ENCODE measurements at places on chromosomes 3 and 15.

DNA sequence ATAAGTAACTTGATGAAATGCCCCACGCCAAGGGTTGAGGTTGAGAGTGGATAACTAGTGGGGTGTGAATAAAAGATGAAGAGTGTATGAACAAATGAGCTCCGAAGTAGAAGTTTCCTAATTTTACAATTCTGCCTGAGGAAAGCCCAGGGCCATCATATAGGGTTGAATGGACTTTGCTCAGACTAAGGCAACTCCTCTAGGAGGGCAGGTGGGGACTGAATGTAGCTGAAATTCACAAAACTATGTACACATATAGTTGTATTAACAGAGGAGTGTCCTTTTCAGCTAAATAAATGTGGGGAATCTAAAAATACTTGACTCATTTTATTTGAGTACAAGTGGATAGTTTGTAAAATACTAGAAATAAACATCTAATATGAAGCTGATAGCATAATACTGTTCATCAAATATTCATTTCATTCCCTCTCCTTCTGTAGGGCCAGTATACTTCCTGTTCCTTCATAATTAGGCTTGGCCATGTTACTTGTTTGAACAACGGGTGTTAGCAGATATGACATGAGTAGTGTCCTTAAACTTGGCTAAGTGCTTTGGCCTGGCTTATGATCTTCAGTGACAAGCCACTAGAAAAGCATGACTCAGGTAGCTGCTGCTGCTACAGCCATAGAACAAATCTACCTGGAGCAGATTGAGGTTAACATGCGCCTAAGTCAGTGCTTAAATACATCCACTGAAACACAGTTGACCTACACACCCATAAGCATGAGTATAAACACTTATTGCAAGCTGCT lies 26.5 kb downstream of the PLSCR1 start:
- peak; percentile 93 for DNase-seq

- DNase-seq: no peak
Measured at GRCh38 chr15:70714015-70714414, 49.3 kb downstream of the UACA start.

DNA sequence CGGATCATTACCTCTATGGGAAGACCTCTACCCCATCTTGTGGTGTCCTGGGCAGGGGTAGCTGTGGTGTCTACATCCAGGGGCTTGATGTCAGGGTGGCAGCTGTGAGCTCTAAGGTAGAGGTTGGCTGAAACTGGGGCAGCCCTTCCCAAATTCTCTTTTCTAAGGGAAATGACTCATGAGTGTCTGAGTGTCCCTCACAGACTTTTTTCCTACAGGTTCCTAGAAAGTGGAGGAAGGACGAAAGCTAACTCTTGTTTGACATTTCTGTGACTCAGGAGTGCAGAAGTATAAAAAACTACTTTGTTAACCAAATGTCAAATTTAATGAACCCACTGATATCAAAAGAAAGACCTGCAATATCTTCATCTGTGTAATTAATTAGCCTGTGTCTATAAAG lies 481.5 kb downstream of the PDCD6IP start:
- DNase-seq: no peak

DNA sequence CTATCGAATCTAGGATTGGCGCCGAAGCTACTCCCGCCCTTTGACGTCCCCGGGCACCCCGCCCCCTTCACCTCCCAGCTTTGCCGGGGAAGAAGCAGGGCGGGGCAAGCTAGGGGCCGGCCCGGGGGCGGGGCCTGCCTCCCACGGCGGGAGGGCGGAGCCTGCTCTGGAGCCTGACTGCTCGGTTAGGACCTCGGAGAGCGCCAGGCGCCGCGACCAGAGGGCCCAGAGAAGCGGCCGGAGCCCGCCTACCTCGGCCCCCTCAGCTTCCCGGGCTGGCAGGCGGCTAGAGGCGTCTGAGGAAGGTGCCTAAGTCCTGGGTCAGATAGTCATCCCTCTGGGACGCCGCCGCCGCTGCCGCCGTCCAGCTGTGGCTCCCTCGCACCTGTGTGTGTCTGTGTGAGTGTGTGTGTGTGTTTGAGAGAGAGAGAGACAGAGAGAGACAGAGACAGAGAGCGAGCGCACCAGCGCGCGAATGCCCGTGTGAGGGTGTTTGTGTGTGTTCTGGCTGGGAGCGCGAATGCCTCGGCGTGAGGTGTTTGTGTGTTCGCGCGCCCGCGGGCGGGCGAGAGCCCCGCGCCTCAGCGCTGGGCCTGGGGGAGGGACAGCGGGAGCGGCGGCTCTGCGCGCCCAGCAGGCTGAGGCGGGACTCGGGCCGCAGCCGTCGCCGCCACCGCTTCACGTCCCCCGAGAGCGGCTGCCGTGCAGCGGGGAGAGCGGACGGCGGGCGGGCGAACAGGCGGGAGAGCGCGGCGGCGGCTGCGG lies at the start of gene STXBP5L:
STXBP5L (plus strand) TSS at position 176 of the 765 bp plus-strand sequence. CDS start 1,374 bp downstream, outside the sequence.
- peak; percentile 44 for DNase-seq
